ENCODE measurements at places on chromosomes 5 and 9.

DNA sequence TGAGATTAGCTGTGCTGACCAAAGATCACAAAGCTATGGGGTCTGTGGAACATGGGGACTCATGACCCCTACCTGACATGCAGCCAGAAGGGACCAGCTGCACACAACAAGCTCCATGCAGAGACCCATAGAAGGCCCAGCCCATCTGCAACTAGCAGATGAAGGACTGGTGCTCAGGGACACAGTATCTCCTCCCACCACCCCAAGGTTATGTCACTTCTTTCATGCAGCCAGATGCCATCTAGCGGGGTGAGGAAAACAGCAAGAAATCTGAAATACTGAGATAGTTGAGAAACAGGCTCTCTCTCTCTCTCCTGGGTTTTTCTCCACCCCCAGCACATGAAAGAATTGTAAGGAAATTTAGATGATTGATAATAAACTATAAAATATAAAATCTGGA is 161.3 kb upstream of the DAPK1 start:
- DNase-seq = no peak

DNA sequence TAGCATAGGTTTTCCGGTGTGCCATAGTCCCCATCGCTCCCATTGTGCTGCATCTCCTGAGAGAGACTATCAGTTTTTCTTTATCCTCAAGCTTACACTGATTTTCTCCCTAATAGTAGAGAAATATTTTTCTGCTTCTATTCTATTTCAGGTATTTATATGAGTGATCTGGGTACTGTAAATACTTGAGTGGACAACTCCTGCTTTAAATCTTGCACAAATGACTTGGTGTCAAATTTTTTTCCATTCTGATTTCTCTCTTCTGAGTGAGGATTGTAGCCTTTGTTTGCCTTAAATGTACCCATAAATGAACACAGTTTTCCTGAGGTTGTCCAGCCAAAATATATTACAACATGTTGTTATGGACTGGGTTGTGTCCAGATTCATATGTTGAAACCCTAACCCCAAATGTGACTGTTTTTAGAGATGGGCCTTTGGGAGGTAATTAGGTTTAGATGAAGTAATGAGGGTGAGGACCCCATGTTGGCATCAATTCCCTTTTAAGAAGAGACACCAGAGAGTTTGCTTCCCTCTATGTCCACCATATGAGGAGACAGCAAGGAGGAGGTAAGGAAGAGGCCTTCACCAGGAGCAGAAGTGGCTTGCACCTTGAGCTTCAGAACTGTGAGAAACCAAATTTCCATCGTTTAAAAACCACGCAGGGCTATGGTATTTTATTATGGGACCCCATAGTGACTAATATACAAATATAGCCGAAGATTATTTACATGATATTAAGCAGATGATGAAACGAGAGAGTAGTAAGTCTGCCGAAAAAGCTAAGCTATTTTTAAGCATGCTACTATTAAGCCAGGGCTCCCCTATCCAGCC is 336.4 kb upstream of the MPDZ start:
- no peak for DNase-seq

GRCh38 chr5:17723876-17724275 is 89.6 kb downstream of the TAF11L14 start:
- no peak for DNase-seq

DNA sequence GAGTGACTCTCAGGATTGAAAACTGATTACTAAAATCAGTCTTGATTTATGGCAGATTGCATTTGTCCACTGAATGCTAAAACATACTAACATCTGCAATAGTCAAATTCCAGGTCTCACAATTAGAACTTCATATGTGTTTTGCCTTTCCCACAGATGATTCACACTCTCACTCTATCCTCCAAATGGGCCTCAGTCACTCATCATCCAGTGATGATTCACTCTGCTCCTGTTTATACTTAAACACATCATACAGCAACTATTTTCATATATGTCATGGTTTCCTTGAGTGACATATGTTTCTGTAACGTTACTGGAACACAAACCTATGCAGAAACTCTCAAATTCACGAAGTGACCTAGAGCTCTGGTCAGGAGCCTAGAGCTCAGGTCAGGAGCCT is 512.9 kb downstream of the HINT1 start:
- DNase-seq = no peak

DNA sequence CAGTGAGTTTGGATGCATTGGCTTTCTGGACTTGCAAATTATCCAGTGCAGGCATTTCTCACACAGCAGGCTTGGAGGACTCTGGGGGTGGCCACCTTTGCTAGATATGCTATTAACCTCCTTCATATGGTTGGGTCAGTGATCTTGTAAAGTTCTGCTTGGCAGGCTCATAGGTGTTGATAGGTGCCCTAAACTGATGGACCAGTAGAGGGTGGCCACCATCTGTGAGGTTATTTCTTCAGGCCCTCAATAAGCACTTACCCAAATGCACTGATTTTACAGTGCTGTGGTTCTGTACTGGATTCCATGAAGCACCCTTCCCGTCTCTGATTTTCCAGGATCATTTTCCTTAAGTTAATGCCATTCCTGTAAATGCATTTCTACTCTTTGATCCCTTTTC is 216.3 kb downstream of the COMMD10 start:
- no peak for DNase-seq

DNA sequence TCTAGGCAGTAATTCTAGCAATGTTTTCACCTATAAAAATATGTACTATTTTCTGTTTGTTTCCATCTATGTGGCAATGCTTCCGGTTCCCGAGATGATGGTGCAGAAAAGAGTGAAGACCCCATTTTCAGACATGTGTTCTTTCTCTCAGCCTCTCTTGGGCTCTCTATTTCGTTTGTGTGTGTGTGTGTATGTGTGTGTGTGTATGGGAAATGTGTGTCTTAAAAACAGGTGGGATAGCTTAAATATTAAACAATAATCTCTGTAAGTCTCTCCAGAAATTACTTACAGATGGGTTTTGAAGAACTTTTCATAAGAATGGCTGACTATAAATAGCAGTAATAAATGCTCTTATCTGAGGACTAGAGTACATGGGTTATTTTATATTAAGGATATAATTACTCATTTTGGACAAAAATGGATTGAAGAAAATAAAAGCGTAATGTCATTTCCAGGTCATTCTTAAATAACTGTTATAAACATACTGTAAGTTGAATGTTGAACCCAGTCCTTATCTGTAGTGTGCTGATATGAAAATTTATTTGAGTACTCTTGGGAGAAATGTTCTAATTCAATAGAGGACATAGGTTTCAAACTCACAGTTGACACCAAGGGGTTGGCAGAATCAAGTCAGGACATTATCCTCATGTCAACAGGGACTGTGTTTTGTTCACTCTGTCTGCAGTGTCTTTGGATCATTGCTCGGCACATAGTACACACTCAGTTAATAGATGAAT is 31.1 kb downstream of the PCSK5 start:
- no peak for DNase-seq

DNA sequence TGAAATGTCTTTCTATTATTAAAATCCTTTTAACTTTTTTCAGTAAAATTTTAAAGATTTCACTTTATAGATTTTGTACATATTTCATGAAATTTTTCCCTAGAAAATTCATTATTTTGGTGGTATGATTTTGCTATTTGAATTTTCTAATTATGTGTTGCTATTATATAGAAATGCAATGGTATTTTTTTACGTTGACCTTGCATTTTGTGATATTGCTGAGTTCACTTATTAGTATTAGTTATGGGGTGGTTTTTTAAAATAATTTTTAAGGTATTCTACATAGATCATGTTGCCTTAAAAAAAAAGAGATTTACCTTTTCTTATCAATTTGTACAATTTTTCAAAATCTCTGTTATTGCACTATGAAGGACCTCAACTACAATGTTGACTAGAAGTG is 458.3 kb downstream of the TLE1 start:
- DNase-seq = no peak

GRCh38 chr9:87657190-87657589 is 68.7 kb upstream of the CTSL start:
- DNase-seq = no peak

- no peak for DNase-seq
Observed at GRCh38 chr5:110903966-110904365, 165.2 kb downstream of the SLC25A46 start.

DNA sequence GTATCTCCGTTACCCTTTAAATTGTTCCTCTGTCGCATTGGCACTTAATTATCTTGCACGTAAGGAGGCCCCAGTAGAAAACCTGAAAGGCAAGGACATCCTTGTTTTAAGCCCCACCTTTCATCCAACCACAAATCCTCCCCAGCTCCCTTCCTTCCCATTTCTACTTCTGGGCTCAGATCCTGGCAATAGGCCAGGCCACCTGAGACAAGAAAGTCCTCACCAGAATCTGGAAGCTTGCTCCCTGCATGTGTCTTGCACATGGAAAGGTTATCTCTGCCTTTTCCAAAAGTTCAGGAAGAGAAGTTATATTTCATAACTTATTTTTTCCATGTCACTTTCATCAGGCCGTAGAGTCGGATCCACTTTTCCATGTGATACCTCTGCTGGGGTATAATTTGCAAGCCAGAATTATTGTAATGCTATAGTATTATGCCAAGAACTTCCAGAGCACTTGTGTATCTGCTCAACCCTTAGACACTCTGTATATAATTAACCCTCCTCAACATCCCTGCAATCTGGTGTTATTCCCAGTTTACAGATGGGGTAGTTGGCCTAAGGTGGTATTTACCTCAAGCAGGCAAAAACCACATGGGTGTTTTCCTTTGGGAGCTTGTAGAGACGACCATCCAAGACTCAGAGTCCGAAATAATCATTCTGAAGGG is 2.6 kb upstream of the SHB start:
- peak; percentile 32 for DNase-seq

- no peak for DNase-seq
Observed at GRCh38 chr9:130508218-130508617, 63.5 kb downstream of the ASS1 start.

DNA sequence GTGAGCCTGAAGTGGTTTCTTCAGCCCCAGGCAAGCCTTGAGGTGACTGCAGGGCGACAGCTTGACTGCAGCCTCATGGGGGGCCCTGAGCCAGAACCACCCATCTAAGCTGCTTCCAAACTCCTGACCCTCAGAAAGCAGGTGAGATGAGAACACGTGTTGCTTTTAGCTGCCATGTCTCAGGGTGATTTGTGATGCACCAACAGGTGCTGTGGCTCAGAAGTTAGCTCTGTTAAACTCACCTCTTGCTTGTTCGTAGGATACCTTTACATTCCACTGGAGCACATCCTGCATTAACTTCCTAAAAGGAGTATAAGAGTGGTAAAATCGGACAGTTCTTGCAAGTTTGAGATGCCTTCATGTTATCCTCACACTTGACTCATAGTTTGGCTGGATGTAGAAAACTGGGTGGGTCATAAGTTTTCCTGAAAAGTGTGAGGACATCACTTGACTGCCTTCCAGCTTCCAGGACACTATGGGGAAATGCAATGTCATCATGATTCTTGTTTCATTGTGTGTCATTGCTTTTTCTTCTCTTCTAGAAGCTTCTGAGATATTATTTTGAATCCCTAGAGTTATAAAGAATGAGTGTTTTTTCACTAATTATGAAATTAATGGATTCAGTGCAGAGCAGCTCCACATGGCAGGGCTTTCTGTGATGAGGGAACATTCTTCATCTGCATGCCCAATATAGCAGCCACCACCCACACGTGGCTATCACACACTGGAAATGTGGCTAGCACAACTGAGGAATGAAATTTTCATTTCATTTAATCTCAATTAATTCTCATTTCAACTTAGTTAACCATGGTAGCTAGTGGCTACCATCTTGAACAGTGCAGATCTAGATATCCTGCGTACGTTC is 92.3 kb downstream of the HSD17B3 start:
- no peak for DNase-seq

- DNase-seq = no peak
Observed at GRCh38 chr9:79292731-79293280, 279.0 kb upstream of the TLE4 start.

- DNase-seq = no peak
Observed at GRCh38 chr5:35671541-35672295, 54.1 kb downstream of the SPEF2 start.

DNA sequence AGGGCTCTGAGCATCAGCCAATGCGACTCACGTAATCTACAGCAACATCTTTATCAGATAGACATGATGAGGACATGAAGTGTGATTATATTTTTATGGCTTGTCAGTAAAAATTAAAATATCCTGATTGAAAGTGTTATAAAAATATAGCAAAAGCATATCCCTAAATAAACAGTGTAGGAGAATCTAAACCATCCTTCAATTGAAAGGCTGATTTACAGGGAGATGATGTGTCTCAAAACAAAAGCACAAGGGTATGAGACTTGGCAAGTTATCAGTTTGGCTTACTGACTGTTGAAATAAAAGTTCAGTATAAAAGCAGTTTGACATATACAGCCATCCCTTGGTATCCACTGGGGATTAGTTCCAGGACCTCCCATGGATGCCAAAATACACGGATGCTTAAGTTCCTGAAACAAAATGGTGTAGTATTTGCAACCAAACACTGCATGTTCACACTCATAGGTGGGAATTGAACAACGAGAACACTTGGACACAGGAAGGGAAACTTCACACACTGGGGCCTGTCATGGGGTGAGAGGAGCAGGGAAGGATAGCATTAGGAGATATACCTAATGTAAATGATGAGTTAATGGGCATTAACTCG is 149.9 kb upstream of the MAP1B start:
- DNase-seq = no peak

GRCh38 chr5:150126199-150126920 is 29.3 kb downstream of the PDGFRB start:
- no peak for DNase-seq

DNA sequence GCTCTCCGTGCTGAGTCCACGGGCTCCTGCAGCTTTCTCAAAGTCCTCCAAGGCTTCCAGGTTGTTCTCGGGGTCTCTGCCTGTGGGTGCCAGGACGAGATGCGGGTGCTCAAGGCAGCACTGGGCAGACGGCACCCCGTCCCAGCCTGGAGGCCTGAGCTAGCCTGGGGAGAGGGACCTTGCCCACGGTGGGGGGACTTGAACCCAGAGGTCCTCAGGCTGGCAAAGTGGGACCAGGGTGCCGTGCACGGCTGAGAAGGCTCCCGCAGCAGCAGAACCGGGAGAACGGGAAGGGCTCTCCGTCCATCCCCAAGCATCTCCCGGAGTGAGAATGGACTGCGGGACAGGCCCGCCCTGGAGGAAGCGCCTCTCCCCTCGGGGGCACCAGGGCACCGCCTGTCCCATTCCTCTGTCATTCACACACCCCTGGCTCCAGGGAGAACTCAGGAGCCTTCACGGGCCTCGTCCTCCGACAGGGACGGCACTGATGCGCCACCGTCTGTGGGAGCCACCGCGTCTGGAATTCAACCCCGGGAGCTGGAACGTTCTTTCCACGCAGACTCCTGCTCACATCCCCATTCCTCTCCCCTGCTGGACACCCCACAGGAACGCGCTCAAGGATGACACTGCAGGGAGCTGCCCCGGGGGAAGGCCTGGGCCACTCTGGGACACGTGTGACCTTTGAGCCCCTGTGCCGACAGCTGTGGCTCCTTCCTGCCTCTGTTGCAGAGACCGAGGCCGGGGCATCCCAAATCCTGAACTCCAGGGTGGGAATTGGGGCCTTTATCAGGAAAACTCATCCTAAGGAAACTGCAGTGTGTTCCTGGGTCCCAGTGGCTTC is 16.3 kb upstream of the OBP2B start:
- DNase-seq = no peak

- no peak for DNase-seq
Observed at GRCh38 chr5:96876292-96876850, at the start of gene ERAP2. Gene ERAP2, plus strand, starts transcription at chr5:96876500. Its CDS starts 3,186 bp downstream, at chr5:96879686.

- no peak for DNase-seq
Observed at GRCh38 chr9:124975131-124975530, 34.2 kb upstream of the GOLGA1 start.

- no peak for DNase-seq
Observed at GRCh38 chr5:59276917-59277372, 616.6 kb downstream of the PDE4D start.

GRCh38 chr9:70111042-70111602 is 67.5 kb downstream of the MAMDC2 start:
- DNase-seq = peak; percentile 89

All from upper lobe of right lung (tissue), 1 donor.